CD4-positive, alpha-beta T cell treated with Interferon alpha-2 for 1 hour (primary cell): ENCODE measurements at places on chromosomes 4 and X.

- no peak for DNase-seq
Measured at GRCh38 chr4:38531141-38531727, 132.8 kb upstream of the KLF3 start.

- no peak for DNase-seq
Measured at GRCh38 chrX:70208479-70208878, 26.0 kb upstream of the AWAT1 start.

GRCh38 chr4:68180849-68181526 lies 51.3 kb upstream of the TMPRSS11F start:
- no peak for DNase-seq

DNA sequence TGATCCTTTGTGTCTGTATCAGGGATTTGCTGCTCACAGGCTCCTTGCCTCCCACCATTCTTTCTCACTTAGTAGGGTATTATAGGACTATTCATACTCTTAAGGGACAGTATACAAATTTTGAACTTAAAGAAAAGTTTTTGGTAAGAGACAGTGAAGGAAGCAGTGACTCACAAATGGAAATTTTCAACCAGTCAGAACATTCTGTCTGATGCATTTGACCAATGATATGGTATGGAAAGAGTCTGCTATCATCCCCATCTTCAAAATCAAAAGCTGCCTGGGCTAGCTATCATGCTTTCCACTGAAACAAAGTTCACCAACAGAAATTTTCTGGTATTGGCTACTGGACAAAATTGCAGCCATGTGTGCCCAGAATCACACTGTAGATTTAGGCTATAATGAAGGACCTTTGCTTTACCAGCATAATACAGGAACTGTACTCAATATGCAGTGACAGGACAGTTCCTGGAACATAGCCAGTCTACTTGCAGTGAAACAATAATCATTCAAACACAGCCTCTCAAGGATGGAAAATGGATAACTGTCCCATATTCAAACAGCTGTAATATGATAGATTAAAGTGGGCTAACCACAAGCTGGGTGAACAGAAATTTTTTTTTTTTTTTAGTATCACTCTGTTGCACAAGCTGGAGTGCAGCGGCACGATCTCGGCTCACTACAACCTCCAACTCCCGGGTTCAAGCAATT lies 109.0 kb upstream of the ACSL4 start:
- no peak for DNase-seq

- DNase-seq = no peak
Measured at GRCh38 chrX:100994352-100995281, 25.1 kb downstream of the ARL13A start.

GRCh38 chr4:87250294-87250693 lies 29.9 kb upstream of the KLHL8 start:
- DNase-seq = no peak

GRCh38 chr4:48195374-48195773 lies 61.3 kb upstream of the TXK start:
- DNase-seq = no peak

GRCh38 chrX:154091678-154092077 lies 5.8 kb downstream of the MECP2 start:
- peak; percentile 24 for DNase-seq

GRCh38 chr4:112073181-112073580 lies 72.1 kb upstream of the FAM241A start:
- no peak for DNase-seq

DNA sequence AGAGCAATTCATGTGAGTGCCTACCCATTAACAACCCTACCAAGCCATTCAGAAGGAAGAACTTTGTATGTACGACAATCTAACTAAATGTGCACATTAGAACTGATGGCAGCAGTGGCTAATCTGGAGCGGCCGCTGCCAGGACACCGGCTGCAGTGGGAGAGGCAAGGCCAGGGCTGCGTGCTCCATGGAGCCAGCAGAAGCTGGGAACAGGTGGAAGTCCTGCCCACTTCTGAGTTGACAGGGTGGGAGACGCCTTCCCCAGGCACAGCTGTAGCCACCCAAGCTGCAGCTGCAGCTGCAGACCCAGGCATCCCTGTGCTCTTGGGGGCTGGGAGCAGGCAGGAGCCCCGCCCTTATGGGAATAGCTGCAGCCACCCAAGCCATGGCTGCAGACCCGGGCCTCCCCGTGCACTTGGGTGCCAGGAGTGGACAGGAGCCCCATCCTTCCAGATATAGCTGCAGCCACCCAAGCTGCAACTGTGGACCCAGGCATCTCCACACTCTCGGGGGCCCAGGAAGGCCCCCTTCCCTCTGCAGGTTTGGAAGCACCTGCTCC lies 79.1 kb upstream of the DDX60 start:
- DNase-seq = no peak

DNA sequence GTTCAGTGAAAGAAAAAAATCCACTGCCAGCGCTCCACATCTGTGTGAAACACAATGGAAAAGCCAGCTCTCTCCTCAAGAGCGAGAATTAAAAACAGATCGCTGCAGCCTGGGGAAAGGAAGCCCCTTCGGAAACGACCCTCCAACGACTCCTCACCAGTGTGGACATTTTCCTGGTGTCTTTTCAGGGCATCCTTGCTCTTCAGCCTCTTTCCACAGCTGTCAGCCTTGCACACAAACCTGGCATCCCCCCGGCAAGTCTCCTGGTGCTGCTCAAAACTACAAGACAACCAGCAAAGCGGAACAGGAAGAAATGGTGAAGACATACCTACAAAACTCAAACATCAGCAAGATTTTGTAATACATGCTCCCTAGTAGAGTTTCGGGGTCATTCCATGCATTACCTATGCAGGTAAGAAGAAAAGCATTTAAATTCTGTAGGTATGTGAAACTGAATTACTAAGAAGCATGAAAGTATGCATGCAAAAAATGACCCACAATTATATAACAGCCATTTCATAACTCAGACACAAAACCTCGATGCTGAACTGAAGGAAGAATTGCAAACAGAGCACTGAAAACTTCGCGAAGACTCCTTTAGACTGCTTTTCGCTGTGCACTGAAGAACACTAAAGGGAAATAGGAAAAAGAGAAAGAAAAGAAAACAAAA lies 106.1 kb downstream of the PRDM5 start:
- no peak for DNase-seq

DNA sequence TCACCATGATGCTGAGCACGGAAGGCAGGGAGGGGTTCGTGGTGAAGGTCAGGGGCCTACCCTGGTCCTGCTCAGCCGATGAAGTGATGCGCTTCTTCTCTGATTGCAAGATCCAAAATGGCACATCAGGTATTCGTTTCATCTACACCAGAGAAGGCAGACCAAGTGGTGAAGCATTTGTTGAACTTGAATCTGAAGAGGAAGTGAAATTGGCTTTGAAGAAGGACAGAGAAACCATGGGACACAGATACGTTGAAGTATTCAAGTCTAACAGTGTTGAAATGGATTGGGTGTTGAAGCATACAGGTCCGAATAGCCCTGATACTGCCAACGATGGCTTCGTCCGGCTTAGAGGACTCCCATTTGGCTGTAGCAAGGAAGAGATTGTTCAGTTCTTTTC lies 4.0 kb downstream of the HNRNPH2 start:
- DNase-seq = no peak

DNA sequence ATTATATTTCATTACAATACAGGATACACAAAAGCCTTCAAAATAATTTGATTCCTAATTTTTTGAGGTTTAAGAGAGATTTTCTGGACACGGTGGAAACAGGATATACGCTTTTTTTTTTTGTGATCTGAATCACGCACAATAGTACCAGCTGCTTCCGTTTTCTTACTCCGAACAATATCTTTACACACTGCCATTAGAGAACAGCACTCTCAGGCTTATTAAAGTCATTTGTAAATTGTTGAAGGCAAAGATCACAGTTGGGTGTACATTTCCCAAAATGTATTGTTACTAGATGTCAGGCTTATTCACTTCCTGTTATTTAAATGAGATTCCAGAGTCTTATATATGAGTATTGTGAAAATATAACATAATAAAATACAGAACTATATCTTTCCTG lies 71.5 kb downstream of the TMEM47 start:
- DNase-seq = no peak

DNA sequence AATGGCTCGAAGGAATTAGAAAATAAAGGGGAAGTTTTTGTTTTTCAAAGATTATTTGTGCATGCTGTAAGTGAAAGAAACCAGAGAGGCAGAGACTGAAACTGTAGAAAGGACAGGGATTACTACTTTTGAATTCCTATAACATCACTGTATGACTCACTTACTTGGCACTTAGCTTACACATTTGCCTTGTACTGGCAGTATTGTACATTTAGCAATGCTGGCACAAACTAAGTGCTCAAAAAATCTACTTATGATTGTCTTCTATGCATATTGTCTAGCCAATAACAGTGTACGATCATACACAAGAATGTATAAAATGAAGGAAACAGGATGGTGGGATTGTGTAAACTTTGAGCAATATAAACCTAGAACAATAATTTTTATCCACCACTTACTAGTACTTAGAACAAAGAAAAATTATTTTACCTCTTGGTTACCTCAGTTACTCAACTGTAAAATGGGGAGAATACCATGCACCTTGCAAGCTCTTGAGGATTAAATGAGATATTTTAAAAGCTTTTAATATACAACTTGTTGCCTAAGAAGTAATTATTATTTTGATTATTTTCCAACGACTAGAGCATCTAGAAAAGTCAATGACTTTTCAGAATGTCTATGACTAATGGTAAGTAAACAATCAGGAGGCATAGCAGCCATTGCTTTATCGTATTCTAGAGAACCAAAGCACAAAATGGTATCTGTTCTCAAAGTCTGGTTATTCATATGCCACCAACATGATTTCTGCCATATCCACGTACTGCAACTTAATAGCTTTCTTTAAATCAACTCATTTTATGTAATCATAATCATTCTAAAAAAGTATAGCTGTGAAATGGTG lies 4.7 kb downstream of the FAM120C start:
- no peak for DNase-seq

- DNase-seq = no peak
Measured at GRCh38 chrX:15127010-15127409, 142.9 kb downstream of the ASB9 start.

- DNase-seq = no peak
Measured at GRCh38 chrX:47658301-47658683, 688 bp downstream of the UXT start.

GRCh38 chr4:147833254-147833653 lies 101.4 kb downstream of the ARHGAP10 start:
- no peak for DNase-seq
